Endothelial cell (in vitro differentiated cells): ENCODE measurements at places on chromosomes 16 and 17.
A peak's percentile ranks its signal among the peaks of the same experiment; 100 is the strongest.

DNA sequence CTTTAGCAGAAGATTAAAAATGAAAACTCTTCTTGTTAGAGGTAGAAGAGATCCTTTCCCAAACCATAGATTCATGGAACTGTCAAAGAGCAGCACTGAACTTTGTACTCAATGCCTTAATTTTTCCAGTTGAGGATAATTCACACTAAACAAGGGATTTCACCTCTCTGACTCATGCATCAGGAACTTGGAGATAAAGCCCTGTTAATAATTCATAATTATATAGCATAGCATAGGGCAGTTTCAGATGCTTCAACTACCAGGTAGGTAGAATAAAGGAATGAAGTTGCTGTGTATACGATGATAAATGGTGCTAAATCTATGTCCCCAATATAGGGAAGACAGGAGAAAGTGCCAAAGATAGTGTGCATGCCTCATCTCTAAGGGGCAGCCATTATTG lies 450.4 kb downstream of the MAF start:
- peaks cover 25% of the 10 kb centered on the region for H3K4me1 ChIP-seq
- H3K4me3 ChIP-seq, result no peak overlapping the region
- DNase-seq, result no peak
- peaks cover 1% of the 10 kb centered on the region for H3K27me3 ChIP-seq
- no peak overlapping the region for H3K27ac ChIP-seq

GRCh38 chr17:31570951-31571892 lies 179.7 kb downstream of the RAB11FIP4 start:
- H3K27me3 ChIP-seq, result peaks cover 2% of the 10 kb centered on the region
- no peak for DNase-seq
- peak overlapping the region; percentile 31 for H3K4me3 ChIP-seq
- peaks cover 4% of the 10 kb centered on the region for H3K36me3 ChIP-seq
- peaks cover 3% of the 10 kb centered on the region for H3K4me1 ChIP-seq

DNA sequence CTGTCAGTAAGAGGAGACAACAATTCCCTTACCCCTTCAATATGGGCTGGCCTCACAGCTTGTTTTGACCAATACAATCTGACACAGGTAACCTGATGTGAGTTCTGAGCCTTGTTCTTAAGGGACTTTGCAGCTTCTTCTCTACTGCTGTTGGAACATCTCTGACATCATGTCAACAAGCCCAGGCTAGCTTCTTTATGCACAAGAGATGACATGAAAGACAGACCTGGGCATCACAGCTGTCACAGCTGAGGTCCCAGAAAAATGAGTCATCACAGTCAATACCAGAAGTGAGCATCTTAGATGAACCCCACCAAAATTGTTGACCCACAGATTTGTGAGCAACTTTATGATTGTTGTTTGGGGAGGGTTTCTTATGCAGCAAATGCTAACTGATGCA lies 431.7 kb upstream of the PSMD7 start:
- H3K27ac ChIP-seq, result no peak overlapping the region
- H3K36me3 ChIP-seq, result no peaks in the 10 kb centered on the region
- DNase-seq, result no peak
- no peaks in the 10 kb centered on the region for H3K4me1 ChIP-seq

- H3K4me1 ChIP-seq, result peaks cover 8% of the 10 kb centered on the region
- DNase-seq, result no peak
- H3K27ac ChIP-seq, result no peak overlapping the region
- H3K27me3 ChIP-seq, result no peaks in the 10 kb centered on the region
- no peaks in the 10 kb centered on the region for H3K36me3 ChIP-seq
Observed at GRCh38 chr16:73183611-73184092, 135.7 kb upstream of the ZFHX3 start.

GRCh38 chr16:68396481-68396880 lies 51.8 kb downstream of the SMPD3 start:
- H3K27me3 ChIP-seq, result peaks cover 5% of the 10 kb centered on the region
- no peak overlapping the region for H3K4me3 ChIP-seq
- no peaks in the 10 kb centered on the region for H3K4me1 ChIP-seq
- peak; percentile 41 for DNase-seq
- H3K36me3 ChIP-seq, result no peaks in the 10 kb centered on the region
- H3K27ac ChIP-seq, result no peak overlapping the region

- H3K36me3 ChIP-seq, result no peaks in the 10 kb centered on the region
- H3K27ac ChIP-seq, result no peak overlapping the region
- H3K4me1 ChIP-seq, result no peaks in the 10 kb centered on the region
- H3K4me3 ChIP-seq, result no peak overlapping the region
- peaks cover 4% of the 10 kb centered on the region for H3K27me3 ChIP-seq
Observed at GRCh38 chr17:73071066-73071999, 21.2 kb downstream of the SLC39A11 start.
